ENCODE measurements at places on chromosomes 16 and 17.

DNA sequence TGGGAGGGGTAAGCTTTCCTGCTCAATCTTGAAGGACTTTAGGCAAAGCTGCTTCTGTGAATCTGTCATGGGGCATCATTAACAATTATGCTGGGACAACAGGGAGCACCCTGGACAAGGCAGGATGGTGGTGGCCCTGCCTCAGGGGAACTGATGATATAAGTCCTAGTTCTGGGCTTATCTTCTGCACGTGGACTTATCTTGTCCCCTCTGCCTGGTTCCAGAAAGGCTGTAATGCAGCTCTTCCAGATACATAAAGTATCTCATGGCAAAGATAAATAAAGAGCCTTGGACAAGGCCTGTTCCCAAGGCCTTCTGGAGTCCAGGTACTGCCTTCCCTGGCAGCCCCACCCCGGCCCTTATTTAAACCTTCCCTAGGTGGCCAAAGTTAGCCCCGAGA, 6.0 kb upstream of the ZNF385C start:
- no peak for DNase-seq

GRCh38 chr17:31394544-31394943, 3.1 kb downstream of the RAB11FIP4 start:
- no peak for DNase-seq

DNA sequence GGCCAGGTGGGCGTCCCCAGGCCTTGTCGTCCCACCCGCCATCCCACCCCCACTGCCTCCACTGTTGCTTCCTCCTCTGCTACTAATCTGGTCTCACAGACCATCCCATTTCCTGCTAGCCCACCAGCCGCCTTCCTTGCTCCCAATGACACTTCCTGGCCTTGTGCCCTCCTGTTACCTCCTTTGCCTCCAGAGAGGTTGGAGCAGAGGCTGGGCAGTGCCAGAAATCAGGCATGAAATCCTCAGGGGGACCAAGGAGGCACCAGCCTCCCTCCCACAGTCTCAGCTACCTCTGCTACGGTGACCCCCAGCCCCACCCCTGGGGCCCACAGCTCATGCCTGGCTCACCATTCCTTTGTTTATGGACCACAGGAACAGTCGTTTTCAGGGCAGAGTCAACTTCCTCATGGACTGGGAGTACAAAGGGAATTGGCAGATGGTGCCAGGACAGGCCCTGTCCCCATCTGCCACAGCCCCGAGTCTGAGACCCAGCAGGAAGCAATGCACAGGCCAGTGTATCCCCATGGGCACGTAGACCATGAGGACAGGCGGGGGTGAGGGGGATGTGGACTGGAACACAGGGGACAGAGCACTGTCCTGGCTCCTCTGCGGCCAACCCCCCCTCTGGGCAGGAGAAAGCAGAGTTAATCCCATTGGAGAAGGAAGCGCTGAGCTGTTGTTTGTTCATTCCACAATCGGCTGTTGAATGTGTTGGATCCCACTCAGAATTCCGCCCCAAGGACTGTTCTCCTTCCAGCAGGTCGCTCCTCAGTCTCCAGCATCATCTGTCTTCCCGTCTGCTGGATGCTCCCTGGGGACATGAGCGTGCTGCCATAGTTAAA, 2.2 kb upstream of the CDH5 start:
- no peak for DNase-seq

DNA sequence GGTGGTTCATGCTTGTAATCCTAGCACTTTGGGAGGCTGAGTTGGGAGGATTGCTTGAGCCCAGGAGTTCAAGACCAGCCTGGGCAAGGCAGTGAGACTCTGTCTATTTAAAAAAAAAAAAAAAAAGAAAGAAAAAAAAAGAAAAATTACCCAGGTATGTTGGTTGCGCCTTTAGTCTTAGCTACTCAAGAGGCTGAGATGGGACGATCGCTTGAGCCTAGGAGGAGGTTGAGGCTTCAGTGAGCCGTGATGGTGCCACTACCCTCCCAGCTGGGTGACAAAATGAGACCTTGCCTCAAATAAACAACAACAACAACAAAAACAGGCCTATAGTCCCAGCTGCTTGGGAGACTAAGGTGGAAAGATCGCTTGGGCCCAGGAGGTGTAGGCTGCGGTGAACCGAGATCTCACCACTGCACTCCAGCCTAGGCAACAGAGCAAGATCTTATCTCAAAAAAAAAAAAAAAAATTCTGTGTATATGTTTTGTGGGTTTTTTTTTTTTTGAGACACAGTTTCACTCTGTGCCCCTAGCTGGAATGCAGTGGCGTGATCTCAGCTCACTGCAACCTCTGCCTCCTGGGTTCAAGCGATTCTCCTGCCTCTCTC, 12.5 kb upstream of the ANKRD40CL start:
- DNase-seq: no peak

GRCh38 chr17:56045872-56046271, 107.4 kb upstream of the ANKFN1 start:
- DNase-seq: no peak

DNA sequence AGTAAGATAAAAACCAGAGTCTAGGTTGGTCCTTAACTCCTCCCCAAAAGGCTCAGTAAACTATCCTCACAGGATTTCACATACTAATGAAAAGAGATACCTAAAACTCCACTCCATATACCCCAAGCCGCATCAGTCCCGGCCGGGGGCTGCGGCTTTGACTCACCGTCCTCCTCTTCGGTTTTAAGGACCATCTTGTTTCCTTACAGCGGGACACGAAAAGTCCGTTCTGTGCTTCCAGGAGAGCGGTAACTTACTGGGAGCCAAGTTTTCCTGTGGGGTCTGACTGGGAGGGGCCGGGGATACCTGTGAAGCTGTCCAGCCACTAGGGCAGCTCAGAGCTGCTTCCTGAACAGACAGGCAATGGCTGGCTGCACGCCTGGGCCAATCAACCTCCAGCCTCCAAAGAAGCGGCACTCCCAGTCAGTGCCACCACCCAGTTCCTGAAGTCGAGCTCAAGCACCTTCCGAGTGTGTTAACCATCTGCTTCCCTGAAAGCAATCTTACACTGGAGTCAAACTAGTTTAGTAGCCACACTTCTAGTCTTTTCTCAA, 45.5 kb downstream of the CYTH1 start:
- no peak for DNase-seq

DNA sequence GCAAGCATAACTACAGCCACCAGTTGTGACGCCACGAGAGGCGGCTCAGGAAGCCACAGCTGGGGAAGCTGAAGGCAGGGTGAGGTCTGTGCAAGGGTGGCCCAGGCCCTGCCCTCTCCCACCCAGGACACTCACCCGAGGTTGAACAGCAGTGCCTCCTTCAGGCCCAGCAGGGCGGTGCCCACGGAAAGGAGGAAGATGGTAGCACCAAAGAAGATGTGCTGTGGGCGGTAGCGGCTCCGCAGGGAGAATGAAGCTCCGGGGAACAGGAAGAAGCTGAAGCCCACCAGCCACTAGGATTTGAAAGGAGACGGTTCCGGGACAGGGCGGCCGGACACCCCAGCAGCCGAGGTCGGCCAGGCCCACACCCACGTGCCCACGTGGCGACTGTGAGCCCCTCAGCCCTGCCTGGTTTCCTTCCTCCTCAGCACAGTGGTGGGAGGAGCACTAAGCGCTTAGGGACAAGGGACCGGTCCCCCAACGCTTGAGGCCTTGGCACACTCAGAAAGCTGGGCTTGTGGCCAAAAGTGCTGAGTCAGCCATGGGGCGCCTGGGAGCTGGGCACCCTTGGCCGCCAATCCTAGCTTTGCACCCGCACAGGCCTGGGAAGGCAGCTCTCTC, 11.0 kb downstream of the CYB561 start:
- no peak for DNase-seq

DNA sequence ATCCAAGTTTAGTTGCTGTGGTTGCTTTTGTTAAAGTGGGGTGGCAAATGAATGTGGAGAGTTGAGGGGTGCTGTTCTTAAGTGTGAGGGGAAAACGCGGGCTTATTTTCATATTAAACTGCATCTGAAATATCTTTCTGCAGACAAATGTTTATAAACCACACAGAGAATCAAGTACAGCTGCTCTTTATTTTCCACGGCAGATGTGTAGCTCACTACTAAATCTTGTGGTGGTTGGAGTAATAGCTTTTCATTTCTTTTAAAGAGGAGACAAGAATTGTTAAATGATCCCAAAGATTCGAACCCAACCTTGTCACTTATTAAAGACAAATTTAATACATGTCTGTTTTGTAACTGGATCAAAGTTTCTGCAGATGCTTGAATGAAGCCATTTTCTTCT, 2.1 kb downstream of the CLTC start:
- DNase-seq: no peak

- no peak for DNase-seq
These were observed 5.7 kb downstream of the MMP15 start for GRCh38 chr16:58031016-58031800.

All from GM12878 (cell line).